Right renal cortex interstitium (tissue), 3 donors: ENCODE measurements at places on chromosomes 16 and 17.

DNA sequence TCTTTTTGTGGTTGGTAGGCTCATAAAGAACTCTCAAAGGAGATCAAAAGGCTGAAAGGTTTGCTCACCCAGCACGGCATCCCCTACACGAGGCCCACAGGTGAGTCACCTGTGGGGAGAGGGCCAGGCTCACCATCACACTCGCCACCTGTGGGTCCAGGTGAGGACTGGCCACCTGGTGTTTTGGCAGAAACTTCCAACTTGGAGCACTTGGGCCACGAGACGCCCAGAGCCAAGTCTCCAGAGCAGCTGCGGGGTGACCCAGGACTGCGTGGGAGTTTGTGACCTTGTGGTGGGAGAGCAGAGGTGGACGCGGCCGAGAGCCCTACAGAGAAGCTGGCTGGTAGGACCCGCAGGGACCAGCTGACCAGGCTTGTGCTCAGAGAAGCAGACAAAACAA, 11.1 kb downstream of the GNPTG start:
- DNase-seq, result no peak

GRCh38 chr17:17098551-17099179, 56.4 kb downstream of the MPRIP start:
- peak; percentile 55 for DNase-seq

DNA sequence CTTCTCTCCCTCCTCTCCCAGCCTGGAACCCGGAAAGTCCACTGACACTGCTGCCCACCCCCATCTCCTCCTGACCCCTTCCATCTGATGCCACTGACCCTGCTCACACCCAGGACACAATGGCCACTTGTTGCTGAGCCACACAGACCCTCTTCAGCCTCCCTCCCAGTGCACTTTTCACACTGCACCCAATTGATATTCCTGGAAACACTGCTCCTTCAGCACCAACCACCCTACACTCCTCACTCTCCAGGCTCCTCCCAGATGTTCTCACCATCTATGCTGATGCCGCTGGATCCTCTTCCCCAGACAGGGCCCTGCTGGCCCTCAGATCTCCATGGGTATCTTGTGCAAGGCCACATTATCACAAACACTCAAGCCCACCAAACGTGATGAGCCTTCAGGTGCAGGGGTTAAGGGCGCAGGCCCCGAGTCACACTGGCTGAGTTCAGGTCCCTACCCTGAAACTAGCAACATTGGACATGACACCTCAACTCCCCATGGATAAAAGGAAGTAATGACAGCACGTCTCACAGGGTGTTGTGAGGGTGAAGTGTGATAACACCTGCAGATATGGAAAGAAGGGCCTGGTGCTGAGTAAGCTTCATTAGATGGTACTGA, 238.1 kb downstream of the ZNF423 start:
- no peak for DNase-seq

GRCh38 chr16:79764415-79765110, 164.0 kb upstream of the MAF start:
- DNase-seq, result no peak

- no peak for DNase-seq
These were observed 11.2 kb downstream of the NLK start for GRCh38 chr17:28053725-28054124.

DNA sequence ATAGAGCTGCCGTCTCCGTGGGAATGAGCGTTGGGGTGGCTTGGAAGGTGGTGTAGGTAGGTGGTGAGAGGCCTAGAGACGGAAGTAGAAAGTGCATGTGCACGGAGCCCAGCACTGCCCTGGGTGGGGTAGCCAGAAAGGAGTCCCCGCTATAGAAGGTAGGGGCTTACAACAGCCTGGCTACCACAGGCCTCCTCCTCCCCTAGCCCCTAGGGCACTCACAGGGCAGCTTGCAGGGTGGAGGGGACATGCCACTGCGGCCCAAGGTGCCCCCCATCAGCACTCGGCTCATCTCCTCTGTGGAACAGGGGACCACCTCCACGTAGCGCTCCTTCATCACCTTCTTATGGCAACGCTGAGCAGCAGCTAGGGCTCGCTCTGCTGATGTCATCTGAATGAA, 5.0 kb downstream of the ESRP2 start:
- no peak for DNase-seq

- DNase-seq, result no peak
These were observed 10.2 kb upstream of the GGA2 start for GRCh38 chr16:23520500-23520899.

DNA sequence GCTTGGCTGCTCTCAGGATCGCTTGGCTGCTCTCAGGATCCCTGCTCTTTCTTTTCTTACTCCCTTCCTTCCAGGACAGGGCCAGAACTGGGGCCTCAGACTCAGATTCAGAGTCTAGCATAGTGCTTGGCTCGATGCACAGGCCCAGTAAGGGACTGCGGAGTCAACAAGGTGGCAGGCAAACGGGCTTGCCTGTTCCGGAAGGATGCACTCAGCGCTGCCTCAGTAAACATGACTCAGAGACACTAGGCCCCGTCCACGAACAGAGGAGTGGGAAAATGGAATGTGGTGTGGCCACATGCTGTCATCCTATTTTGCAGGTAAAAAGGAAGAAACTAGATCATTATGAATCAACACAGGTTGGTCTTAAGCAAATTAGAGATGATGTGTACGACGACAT, 9.8 kb downstream of the SPHK1 start:
- DNase-seq, result no peak

DNA sequence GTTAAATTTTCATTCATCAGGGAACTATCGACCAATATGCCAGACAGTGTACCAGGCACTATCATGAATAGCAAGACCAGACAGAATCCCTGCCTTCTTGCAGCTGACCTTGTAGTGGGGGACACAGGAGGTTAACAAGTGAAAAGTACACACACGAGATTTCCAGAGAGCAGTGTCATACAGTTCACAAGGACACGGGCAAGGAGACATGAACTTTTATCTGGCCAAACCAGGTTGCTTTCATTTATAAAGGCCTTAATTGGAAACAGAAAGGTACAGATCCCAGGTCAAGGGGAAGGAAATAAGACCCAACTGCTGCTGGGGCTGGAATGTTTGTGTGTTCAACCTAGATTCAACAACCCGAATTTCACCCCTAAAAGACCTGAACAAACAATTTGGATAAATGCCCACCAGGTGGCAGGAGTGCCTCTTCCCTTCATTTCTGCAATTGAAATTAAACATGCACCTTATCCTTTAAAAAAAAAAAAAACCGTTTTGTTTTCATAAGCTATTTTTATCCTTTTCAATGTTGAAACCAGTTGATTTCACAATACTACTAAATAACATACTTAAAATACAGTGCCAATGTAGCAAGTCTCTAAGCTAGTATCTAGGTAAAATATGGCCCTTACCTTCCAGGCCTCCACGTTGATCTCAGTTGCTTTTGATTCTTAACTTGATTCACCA, 65.9 kb downstream of the EMP2 start:
- DNase-seq, result no peak

DNA sequence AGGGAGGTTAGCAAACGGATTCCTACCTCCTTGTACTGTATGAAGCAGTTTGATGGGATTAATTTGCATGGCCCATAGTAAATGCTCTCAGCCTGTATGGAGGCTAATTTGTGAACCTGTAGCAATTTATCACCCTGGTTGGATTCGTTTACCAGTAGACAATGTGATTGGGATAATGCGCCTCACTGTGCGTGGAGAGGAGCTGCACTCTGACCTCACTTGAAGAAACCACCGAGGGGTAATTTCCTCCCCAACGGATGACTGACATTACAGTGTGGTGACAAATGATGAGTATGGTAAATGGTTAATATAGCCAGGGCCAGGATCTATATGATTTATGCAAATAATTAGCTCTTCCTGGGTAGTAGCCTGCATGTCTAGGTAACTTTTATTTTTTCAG, 479.1 kb upstream of the RBFOX1 start:
- no peak for DNase-seq

- no peak for DNase-seq
These were observed 8.8 kb downstream of the ANKRD40CL start for GRCh38 chr17:50758524-50758923.

- no peak for DNase-seq
These were observed 254.4 kb downstream of the SLC39A11 start for GRCh38 chr17:72838068-72838467.

GRCh38 chr16:67406111-67406971, 9.9 kb downstream of the ZDHHC1 start:
- DNase-seq, result no peak

DNA sequence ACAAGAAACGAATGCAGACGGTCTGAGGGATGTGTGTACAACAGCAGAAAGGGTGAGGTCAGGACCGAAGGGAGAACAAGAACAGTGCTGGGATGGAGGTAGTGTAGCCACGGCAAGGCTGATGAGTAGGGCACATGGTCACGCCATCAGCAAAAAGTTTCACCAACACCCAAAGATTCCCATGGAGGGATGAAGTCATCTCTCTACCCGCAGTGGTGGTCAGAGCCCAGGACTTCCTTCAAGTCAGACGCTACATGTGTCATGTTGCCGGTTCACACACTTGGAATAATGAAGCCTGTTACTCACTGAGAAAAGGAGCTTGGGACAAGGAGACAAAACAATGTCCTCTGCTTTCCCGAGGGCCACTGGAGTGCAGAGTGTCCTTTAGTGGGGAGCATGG, 79.7 kb downstream of the SALL1 start:
- DNase-seq, result no peak

- DNase-seq, result no peak
These were observed 341.7 kb downstream of the C16orf95 start for GRCh38 chr16:86975445-86975844.

- no peak for DNase-seq
These were observed 139.1 kb upstream of the FOXF1 start for GRCh38 chr16:86371083-86371803.

- DNase-seq, result no peak
These were observed 37.4 kb downstream of the ARHGAP23 start for GRCh38 chr17:38465391-38466345.

GRCh38 chr17:45221081-45222013, at the start of gene FMNL1:
Gene FMNL1 (plus strand): TSS chr17:45221885. CDS start chr17:45222125, 240 bp downstream.
- no peak for DNase-seq

GRCh38 chr16:12611006-12611477, 192.6 kb downstream of the CPPED1 start:
- no peak for DNase-seq

GRCh38 chr16:55901566-55902217, 26.5 kb upstream of the CES5A start:
- no peak for DNase-seq

- no peak for DNase-seq
These were observed 1.1 kb downstream of the TSEN54 start for GRCh38 chr17:75517297-75517865.

GRCh38 chr16:72769876-72770275, 278.1 kb downstream of the ZFHX3 start:
- no peak for DNase-seq

DNA sequence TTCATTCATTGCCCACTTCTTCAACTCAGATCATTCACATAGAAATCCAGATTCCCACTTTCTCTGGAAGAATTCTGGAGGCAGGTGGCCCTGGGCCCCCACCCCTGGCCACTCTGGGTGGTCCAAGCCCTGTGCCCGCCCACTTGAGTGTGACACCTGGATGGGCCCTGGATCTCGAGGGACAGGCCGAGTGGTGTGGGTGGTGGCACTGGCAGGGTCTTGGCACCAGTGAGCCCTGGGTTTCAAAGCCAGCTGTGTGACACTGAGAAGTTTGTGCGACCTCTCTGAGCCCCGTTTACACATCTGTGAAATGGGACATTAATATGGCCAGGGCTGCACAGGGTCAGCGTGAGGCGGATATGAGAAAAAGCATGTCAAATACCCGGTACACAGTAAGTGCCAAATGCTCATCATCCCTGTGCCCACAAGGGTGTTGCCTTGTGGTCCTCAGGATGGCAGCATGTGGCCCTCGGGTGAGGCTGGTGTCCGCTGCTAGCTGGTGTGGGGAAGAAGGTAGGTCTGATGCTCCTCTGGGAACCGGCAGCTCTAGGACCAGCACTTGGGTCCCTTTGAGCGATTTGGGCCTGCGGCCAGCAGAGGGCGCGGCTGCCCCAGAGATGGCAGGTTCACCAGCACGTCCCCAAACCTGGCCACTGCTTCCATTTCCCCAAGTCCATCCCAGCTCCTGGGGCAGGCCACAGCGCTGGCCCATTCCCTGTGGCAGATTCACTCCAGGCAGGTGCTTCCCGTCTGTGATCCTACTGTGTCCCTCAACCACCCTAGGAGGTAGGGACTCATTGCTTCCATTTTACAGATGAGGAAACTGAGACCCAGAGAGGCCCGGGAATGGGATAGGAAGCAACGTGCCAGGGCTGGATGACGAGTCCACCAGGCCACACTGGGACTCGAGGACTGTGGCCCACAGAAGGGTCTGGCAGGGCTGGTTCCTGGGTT, 3.6 kb downstream of the OSGIN1 start:
- DNase-seq, result no peak

- DNase-seq, result no peak
These were observed 144.1 kb downstream of the RAB11FIP4 start for GRCh38 chr17:31535581-31535981.

- no peak for DNase-seq
These were observed 36.6 kb upstream of the IL21R start for GRCh38 chr16:27365142-27366089.

GRCh38 chr17:47076171-47076570, 97.1 kb upstream of the RPRML start:
- DNase-seq, result no peak

GRCh38 chr16:49021136-49021535, 260.5 kb downstream of the CBLN1 start:
- DNase-seq, result peak; percentile 29

DNA sequence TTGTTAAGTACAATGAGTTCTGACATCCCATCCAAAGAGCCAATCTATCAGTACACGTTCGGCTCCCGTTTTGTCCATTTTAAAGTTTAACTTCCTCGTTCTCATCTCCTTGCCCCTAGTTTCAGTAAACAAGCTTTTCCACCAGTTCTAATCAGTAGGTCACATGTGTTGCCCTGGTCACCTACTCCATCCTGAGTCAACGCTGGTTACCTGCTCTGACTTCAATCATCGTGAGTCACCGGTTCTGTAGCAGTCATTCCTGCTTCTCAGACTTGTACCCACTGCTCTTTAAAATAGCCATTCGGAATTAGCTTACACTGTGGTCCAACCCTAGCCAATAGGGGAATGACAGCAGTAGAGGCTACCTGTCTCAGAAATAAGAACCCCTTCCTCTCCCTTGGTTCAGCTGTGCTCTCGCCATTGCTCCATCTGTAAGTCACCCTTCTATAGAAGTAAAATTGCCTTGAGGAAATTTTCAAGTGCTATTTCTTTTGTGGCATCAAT, 191.0 kb downstream of the CPPED1 start:
- no peak for DNase-seq

GRCh38 chr16:56245197-56245596, 53.9 kb downstream of the GNAO1 start:
- DNase-seq, result no peak
